H7 (cell line): ENCODE measurements at places on chromosomes 12 and 14.

DNA sequence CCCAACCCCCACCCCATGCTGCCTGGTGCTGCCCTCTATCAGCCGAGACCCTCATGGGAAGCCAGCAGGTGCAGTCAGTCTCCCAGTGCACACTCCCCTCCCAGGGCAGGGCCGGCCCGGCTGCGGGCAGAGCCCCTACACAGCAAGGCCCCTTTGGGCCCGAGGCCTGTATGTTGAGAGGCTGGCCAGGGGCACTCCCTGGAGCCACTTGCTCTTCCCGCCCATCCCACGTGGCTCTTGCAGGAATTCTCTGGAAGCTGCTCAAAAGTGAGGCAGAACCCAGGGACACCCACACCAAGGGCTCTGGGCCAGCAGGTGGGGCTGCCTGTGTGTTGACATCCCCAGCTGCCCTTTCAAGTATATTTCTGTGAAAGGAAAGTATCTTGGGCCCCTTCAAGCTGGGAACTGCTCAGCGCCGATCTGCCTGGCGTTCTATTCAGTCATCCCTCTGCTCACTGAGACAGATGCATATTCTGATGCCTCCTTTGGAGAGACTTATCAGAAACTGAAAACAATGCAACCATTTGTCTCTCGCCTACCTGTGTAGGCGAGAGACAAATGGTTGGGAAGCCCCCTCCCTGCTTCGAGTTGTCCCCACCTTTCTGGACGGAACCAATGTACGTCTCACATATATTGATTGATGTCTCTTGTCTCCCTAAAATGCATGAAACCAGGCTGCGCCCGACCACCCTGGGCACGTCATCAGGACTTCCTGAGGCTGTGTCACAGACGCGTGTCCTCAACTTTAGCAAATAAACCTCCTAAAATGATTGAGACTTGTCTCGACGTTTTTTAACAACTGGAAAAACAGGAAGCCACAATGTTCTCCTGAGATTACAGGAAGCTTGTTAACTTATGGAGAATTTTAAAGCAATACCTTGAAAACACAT, 6.0 kb downstream of the GPR132 start:
- DNase-seq, result peak; percentile 90

GRCh38 chr14:54798465-54799124, 104.0 kb downstream of the GCH1 start:
- DNase-seq, result no peak

DNA sequence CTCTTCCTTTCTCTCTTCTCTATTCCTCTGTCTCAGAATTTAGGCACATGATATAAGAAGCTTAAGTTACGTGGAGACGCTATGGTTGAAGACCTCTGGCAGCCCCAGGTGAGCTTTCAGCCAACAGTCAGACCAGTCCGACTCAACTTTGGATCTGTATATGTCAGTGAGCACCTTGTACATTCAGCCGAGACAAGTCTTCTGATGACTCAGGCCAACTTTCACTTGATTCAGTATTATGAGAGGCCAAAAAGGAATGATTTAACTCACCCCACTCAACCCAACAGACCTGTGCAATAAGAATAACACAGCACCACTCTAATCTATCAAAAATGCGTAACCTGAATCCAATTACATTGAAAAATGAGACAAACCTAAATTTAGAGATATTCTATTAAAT, 47.5 kb upstream of the FOXG1 start:
- DNase-seq, result no peak

DNA sequence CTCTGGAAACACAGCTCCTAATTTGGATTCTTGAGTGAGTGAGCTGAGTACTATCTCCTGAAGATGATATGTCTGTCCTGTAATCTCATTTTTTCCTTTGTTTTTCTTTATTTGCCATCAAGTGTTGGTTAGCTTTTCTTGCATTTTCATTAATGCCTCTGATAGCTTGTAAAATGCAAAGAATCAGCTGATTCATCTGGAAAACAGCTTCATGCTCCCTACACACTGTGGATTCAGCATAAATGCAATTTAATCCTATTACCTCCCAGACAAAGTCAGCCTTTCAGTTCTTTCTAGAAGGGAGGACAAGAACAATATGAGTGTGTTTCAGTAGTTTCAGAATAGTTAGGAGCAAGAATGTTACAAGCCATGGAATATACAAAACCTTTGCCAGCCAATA, 79.4 kb downstream of the DACT1 start:
- DNase-seq, result no peak

DNA sequence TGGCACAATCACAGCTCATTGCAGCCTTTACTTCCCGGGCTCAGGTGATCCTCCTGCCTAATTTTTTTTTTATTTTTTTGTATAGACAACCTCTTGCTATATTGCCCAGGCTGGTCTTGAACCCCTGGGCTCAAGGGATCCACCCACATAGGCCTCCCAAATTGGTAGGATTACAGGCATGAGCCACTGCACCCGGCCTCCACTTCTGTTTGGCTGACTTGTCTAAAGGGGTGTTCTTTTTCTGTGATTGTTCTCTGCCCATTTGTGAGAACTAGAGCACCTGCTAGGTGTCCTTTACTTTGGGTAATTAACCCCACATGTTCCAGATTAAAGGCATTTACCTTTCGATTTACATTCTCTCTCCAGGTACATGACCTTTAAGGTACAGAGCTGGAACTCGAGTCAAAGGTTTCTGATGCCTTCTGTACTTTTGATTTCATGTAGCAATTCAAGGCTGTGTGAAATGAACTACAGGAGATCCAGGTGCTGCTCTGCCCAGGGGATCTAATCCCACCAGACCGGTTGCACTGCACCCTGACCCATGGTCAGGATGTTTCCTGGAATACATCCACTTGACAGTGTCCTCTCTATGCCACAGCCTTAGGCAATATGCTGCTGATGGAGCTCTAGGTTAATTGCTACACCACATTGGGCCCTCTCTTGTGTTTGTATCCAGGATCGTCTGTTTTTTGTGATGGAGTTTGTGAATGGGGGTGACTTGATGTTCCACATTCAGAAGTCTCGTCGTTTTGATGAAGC, 163.6 kb downstream of the PRKCH start:
- no peak for DNase-seq

DNA sequence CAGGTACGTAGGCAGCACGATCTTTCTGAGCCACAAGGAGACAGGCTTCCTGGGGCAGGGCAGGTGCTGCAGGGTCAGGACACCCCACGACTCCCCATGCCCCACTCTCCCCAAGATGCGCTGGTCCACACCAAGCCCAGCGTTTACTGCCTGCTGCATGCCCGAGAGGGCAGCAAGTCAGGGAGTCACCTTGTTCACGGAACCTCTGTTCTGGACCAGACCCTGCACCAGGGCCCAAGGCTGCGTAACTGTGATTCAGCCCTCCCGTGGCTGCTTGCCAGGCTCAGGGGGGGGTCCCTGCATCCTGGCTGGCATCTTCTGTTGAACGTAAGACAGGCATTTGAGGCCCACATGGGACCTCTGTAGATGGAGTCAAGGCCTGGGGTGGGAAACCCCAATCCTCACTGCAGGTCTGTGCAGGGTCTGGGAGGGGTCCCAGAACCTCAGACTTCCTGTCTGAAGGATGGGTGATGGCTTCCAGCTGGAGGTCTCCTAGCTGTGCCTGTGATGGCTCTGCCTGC, 228.6 kb upstream of the RTL1 start:
- peak; percentile 27 for DNase-seq

DNA sequence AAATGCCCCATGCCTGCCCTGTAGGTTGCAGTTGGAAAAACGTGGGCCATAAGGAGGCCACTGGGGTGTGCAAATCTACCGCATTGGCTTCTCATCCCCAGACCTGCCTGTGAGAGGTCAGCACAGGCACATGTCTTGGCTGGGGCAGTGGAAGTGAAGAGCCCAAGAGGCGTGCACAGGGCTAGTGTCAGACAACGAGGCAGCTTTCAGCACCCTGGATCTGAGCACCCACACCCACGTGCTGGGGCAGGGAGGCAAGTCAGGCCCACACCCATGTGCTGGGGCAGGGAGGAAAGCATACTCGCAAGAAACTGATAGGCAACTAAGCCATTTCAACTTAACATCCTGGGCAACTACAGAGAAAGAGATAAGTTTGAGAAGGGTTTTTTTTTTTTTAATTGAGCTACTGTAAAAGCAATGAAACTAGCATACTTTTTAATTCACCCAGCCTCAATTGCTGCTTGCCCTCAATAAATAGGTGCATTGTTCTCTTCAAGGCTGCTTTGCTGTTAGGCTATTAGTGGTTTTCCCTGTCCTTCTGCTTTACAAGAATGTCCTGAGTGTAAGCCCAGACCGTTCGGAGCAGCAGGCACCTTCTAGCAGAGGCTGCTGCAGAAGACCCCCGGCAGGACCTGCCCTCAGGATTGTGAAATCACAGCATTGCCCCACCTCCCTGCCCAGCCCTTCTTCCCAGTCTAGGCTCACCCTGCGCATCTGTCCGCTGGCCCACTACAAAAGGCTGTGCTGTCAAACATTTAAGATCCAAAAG, 355.3 kb upstream of the FKBP4 start:
- no peak for DNase-seq

DNA sequence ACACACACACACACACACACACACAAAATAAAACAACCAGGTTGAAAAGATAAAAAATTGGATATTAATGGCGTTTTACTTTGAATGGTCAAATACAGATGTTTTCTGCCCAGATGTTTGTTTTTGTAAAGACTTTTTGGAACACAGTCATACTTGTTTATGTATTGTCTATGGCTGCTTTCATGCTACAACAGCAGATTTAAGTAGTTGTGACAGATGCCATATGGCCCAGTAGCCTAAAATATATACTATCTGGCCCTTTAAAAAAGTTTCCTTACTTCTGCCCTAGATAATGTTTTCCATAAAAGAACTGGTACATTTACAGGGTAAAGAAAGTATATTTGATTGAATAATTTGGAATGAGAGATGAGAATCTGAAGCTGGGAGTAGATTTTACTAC, 1362.8 kb upstream of the SEL1L start:
- DNase-seq, result no peak

- no peak for DNase-seq
Measured at GRCh38 chr12:125512541-125513298, 447.5 kb downstream of the AACS start.

DNA sequence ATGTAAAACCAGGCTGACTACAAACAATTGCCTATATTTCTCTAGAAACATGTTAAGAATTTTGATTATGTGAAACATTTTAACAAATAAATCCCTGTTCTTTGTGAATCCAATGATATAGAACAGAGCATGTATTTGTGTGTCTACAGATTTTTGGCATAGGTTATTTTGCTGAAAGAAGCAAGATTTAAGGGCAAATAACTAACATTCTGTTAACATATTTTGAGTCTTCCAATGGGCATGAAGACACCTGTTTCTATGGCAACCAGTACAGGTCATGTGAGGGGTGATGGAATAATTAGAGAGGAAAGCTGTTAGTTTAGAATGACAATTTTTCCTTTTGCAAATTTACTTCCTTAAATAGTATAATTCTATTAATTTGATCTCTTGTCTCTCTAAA, 8.8 kb downstream of the ART4 start:
- no peak for DNase-seq

DNA sequence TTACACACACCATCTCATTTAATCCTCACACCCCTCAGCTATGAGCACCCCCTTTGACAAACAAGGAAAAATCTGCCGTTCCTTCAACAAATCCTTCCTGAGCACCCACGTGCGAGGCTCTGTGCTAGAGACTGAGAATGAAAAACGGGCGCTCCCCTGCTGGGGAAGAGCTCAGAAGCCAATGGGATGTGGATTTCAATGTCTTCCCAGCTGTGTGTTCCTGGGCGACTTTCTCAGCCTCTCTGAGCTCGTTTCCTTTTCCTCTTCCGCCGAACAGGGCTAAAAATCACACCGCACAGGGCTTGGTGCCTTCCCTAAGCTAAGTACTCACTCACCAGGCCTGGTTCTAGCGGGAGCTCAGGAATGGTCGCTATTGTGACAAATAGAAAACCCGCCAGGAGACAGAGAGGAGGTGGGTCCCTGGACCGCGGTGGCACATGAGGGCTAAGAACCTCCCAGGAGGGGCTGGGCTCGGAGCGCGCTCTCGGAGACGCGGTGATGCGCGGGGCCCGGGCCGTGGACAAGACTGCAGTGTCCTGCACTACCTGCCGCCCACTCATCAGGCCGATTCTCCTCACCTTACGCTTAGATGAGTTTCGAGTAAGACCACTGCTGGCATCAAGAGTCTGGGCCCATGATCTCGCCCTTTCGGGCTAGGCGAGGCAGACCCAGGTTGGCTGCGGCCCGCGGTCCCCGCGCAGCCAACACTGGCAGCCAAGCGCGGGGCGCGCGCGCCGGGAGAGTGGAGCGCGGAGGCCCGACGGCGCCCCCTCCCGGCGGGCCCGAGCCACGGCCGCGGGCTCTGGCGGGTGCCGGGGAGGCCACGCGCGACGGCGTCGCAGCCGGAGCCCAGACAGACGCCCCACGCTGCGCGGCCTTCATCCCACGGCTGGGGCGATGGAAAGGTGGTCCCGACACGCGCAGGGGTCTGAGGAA, 17.0 kb downstream of the ZDHHC22 start:
- peak; percentile 90 for DNase-seq

- no peak for DNase-seq
Measured at GRCh38 chr12:78331753-78332152, 501.1 kb downstream of the NAV3 start.

- peak; percentile 64 for DNase-seq
Measured at GRCh38 chr14:101222362-101223070, 319.0 kb upstream of the RTL1 start.

DNA sequence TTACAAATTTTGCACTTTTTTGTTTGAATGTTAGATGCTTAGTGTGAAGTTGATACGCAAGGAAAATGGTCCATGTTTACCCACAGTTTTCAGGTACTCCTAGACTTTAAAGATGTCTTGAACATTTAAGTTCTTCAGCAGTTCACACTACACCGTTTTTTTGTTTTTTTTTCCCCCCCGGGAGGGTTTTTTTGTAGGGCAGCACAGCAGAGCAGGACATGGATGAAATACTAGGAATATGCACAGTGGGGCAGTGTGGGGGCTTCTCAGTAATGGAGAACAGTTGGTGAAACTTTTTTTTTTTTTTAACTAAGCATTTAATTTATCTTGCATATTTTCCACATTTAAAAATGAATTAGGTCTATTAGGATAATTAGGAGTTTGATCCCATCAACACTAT, 4.9 kb downstream of the RAN start:
- no peak for DNase-seq

DNA sequence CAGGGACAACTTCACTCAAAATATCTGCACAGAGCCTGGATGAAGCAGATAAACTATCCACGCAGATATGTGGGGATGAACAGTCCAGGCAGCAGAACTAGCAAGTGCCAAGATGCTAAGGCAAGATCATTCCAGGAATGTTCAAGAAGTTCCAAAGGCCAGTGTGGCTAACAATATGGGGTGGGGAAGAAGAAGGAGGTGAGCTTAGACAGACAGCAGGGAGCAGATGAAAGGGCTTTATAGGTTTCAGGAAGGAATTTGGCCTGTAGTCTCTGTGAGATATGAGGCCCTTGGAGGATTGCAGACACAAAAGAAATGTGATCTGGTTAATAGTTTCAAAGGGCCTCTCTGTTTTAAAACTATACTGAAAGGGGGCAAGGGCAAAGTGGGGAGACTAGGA, 63.5 kb upstream of the PPM1H start:
- no peak for DNase-seq
